ENCODE measurements at places on chromosomes 2 and 18.

GRCh38 chr2:25293958-25294562 is 47.7 kb downstream of the DNMT3A start:
- DNase-seq = no peak

GRCh38 chr18:39241534-39241933 is 1675.9 kb upstream of the CELF4 start:
- DNase-seq = no peak

GRCh38 chr2:240916571-240917008 is 10.5 kb downstream of the CROCC2 start:
- DNase-seq = no peak

DNA sequence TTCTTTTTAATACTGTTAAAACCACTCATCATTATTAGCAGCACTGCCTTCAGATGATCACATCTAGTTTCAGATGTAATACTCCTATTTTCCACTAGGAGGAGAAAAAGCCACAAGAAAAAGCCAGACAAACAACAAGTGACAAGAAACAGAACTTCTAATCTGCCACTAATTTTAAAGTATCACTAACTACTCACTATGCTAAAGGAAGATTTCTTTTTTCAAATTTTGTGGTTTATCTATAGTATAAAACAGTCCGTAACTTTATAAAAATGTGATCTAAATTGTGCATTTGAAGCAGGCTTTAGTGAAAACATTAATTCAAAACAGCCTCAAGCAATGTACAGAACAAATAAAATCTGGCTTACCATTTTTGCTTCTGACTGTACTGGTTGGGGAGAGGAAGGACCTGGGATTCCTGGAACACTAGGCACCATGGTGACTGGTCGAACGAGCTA is 56.8 kb downstream of the ATF2 start:
- peak; percentile 64 for DNase-seq

GRCh38 chr2:45763255-45763654 is 111.8 kb downstream of the PRKCE start:
- DNase-seq = no peak

GRCh38 chr18:53443831-53444230 is 780.6 kb downstream of the MBD2 start:
- DNase-seq = no peak

DNA sequence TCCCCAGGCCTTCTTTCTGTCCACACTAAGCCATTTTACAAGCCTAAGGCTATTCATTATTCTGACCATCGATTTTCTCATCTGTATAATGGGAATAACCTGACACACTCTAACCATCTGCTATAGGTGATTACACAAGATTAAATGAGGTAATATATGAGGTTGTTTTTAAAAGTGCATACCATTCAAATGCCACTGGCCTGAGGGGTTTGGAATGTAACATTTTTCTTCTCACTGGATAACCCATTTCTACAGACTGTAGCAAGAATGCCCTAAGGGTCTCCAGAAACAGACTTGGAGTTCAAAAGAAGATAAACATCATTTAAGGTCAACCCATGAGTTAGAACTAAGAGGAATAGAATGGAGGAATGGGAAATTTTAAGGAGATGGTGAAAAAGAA is 111.7 kb upstream of the SETBP1 start:
- DNase-seq = no peak

GRCh38 chr2:148794558-148794957 is 80.5 kb upstream of the KIF5C start:
- DNase-seq = no peak

DNA sequence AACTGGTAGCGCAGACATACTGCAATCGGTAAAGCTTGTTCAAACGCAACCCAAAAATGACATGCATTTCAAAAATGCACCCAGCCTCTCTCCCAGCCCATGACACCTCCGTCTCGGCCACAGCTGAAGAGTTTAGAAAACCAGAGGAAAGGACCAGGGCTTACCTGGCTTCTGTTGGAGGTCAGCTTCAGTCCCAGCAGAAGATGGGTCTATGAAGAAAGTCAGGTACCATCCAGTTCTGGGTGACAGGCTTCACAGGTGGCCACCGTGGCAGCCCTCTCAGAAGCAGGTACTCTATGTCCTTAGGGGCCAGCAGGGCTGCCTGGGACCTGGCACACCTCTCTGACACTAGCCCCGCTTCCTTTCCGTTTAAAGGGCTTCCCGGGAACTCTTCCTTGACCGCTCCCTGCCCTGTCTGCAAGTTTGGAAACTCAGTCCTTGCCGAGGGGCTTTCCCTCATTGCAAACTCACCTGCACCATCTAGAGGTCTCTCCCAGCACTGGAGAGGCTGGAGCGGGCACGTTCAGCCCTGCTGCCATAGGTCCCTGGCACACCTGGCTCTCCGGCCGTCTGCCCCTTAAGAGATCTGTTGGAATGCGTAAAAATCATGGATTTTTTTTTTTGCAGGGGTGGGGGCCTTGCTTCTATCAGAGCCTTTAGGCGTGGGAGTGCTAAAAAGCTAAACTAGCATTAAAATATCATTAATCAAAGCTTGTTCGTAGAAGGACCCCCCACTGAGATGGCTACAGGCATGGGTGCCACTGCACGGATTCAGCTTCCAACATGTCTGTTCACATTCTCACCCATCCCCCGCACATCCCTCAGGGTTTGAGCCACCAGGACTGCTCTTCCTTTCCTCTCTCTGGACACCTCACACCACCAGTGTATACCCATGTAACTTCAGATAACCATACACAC is at the start of gene EDAR:
Gene EDAR, minus strand, starts transcription at position 425 of the 918 bp plus-strand sequence. CDS start 58,206 bp downstream, outside the sequence.
- DNase-seq = no peak

DNA sequence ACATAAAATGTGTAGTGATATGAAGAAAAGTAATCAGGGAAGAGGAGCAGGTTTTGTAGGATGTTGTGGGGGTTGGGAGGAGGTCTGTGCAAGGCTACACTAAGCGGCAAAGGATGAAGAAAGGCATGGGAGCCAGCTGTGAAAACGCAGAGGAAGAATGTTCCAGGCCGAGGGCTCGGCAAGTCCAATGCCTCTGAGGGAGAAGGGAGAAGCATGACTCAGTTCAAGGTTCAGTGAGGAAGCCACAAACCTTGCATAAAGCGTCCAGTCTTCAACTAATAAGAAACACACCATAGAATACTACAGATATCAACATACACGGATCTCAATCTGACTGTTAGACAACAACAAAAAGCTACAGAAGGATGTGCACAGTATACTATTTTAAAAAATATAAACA is 16.2 kb downstream of the EPB41L3 start:
- no peak for DNase-seq

DNA sequence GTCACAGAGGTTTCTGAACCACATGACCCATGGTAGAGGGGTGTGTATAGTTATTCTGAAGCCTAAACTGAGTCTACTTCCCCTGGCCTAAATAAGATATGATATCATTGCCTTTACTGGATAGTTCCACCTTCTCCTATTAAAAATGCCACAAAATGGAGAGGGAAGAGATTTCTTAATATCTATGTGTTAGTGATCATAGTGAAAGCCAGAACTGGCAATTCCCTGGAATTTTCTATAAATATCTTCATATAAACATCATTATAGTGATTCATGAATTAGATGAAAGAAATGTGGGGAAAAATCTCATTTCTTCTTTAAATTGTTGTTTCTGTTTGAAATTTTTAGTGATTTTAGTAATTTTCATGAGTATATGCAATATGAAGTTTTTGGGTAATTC is 45.8 kb downstream of the TSHZ1 start:
- DNase-seq = no peak

All from OCI-M1 (cell line).